ENCODE measurements at places on chromosomes 1 and 21. TPM values are rescaled to one million over a fixed set of nuclear protein-coding genes. Genes with fewer than 3 reads are reported as not detected.
A peak's percentile ranks its signal among the peaks of the same experiment; 100 is the strongest.

DNA sequence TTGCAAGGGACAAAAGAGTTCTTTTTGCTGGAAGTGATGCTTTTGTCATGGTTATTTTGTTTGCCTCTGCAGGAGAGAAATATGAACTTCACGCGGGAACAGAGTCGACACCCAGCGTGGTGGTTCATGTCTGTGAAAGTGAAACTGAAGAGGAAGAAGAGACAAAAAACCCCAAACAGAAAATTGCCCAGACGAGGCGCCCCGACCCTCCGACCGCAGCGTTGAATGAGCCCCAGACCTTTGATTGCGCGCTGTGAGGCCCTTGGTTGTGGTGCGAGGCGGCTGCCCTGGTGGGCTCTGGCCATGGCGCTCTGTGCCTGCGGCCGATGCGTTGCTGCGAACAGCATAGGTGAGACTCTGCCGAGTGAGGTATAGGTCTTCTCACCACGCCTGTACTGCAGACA, 20.9 kb upstream of the NCMAP start:
- DNase-seq = no peak

DNA sequence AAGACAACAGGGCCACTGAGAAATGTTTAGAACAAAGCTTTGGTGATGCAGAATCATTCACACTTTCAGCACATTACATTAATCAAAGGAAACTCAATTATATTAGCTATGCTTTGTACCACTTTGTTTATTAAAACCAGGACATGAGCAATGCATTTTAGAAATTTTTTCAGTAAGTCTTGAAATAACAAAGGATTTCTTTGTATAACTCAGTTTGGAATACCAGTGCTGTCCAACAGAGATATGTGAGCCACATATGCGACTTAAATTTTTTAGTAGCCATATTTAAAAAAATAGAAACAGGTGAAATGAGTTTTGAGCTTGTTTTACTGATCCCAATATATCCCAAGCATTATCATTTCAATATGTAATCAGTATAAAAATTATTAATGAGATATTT, 18.8 kb upstream of the F3 start:
- DNase-seq = no peak

DNA sequence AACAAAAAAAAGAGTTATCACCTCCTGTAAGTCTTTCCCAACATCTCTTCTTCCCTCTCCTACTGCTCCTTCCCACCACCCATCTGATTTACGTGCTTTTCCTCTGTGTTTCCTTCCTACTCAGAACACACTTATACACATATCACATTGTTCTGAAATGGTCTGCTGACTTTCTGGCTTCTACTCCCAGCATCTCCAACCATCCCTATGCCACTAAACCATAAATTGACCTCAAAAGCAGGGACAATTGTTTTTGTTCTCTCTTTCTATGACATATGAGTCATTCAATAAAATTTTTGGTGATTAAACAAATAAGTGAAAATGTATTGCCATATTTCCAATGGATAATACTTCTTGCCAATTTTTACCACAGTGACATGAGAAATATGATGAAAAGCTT, 8.2 kb downstream of the GOLPH3L start:
- DNase-seq = no peak

DNA sequence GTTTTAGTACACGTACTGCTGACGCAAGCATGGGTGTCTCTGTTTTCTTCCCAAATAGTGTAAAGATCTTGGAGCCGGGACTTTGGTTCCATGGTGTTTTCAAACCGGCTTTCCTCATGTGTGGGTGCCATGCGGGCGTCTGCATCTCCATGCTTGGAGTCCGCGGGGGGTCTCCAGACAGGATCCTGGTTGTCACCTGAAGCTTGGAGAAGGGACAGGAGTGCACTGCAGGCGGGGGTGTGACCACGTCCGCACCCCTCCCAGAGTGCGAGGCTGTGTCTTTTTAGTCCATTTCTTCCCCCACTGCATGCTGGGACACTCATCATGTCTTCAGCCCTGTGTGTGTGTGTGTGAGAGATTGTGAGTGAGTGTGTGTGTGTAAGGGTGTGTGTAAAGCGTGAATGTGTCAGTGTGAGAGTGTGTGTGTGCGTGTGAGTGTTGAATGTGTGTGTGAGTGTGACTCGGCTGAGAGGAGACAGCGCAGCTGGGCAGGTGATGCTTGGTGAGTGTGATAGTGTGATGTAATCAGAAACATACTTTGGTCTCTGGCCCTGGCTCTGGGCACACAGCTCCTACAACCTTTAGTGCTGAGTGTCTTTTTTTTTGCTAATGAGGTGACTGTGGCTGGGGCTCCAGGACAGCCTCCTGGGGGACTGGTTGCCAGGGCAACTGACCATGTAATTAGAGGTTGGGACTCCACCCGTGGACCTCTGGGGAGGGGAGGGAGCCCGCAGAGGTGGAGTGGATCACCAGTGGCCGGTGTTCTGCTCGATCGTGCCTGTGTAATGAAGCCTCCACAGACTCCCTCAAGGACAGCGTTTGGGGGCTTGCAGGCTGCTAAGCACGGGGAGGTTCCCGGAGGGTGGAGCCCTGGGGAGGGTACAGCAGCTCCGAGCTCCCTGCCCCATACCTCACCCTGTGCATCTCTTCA, 55.1 kb downstream of the AGPAT3 start:
- DNase-seq = no peak

DNA sequence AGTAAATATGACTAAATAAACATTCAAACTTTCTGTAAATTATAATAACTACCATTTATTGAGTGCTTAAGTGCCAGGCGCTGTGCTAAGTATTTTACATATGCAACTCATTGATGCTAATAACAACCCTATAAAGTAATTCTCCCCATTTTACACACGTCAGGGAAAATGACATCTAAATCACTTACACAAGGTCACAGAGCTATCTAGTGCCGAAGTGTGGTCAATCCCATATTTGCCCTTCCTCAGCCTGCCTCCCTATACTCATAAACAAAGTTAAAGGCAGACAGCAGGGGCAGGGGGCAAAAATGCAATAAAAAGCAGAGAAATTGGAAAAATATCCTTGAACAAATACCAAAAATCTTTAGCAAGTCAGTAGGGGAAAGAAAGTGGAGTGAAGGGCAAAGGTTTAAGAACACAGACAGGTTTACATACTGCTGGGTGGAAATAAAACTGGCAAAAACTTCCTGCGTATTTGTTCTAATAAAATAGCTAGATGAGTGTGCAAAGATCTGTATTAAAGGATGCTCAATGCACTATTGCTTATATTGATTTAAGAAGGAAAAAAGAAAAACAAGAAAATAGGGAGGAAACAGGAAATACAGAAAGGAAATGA, 72.8 kb downstream of the WDR64 start:
- no peak for DNase-seq

- DNase-seq = no peak
Measured at GRCh38 chr1:54567961-54568360, 19.9 kb downstream of the ACOT11 start.

HAPLN2 gene
- total RNA-seq = not detected

GRCh38 chr1:215007880-215008279, 74.7 kb upstream of the KCNK2 start:
- DNase-seq = no peak

- DNase-seq = no peak
Measured at GRCh38 chr1:71753746-71754145, 528.6 kb downstream of the NEGR1 start.

PPOX gene
- 8.9 TPM for total RNA-seq

DNA sequence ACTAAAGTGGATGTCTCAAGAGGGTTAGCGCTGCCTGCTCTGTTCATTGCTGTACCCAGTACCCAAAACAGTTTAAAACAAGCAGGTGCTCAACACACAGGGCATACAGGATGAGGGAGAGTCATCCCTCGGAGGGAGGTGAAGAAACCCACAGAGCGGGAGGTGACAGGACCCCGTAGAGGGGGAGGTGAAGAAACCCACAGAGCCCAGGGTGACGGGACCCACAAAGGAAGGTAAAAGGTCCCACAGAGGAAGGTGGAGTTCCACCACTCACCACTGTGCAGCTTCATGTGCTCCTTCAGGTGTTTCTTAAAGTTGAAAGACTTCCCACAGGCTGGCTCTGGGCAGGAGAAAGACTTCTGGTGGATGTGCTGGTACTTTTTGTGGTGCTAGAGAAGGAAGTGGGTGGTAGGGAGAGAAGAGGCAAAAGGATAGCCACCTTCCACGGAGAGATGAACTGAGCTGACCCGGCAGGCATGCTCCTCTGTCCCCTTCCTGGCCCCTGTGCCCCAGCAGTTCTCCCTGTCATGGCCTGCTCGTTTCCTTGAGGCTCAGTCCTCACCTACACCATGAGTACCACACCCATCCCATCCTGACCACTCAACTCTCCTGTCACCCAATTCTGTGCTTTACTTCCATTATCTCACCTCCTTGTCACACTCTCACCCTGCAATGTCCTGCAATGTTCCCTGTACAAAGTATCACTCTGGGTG, 5.1 kb downstream of the ZNF692 start:
- peak; percentile 32 for DNase-seq

- DNase-seq = no peak
Measured at GRCh38 chr1:212346601-212347000, 61.4 kb downstream of the PPP2R5A start.

RAVER2 gene
- 0.47 TPM for total RNA-seq

DNA sequence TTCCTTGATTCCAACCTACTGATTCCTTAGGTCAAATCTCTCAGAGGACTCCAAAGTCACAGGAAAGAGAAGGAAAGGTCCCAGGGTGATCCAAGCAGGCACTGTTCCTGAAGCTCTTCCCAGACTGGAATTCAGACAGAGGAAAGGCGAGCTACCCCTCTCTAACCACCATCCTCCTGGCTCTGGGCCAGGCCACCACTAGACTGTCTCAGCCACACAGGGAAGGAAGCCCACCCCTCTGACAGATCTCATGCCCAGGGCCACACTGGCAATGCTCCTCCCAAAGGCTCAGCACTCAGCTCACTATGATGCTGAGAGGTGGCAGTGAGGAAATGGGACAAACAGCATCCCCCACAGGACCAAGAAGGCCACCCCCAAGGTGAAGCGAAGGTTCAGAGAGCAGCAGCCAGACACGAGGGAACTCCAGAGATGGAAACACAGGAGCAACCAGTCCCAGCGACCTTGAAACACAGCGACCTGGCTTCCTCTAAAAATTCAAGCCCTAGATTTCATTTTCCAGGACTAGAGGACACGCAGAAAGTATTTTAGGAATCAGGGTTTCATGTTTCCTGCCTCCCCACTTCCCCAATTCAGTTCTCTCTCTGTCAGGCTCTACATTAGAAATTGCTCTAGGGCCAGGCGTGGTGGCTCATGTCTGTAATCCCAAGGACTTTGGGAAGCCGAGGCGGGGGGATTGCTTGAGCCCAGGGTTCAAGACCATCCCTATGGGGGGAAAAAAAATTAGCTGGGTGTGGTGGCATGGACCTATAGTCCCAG, 18.8 kb downstream of the PIK3C2B start:
- DNase-seq = no peak

- no peak for DNase-seq
Measured at GRCh38 chr1:234001817-234002216, 97.3 kb downstream of the SLC35F3 start.

PLA2G2F gene
- total RNA-seq = not detected

UBL4B gene
- not detected for total RNA-seq

SLAMF9 gene
- total RNA-seq = not detected

DNA sequence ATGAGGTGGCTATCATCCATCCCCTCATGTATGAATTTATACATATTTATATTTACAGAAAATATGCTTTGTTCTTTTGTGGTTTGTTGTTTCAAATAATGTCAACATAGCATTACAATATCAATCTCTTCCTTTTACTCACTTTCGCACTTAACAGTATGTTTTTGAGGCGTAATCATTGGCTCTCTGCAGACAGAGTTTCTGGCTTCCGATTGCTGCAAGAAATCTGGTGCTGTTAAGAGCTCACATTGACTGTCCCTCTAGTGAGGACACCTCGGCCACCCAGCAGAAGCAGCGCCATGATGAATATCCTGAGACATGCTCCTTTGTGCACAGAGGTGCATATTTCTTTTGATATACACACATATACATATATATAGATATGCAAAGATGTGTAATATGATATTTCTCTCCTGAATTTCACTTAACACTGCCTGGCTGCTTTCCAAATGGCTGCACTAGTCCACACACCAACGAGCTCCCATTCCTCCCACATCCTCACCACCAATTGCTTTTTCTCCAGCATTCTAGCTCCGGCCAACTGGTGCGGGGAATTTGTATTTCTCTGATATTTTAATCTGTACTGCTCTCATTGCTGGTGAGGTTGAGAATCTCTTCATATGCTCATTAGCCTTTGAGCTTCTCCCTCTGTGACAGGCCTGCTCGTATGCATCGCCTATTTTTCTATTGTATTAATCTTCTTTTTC, 248.4 kb downstream of the SIPA1L2 start:
- DNase-seq = no peak

DNA sequence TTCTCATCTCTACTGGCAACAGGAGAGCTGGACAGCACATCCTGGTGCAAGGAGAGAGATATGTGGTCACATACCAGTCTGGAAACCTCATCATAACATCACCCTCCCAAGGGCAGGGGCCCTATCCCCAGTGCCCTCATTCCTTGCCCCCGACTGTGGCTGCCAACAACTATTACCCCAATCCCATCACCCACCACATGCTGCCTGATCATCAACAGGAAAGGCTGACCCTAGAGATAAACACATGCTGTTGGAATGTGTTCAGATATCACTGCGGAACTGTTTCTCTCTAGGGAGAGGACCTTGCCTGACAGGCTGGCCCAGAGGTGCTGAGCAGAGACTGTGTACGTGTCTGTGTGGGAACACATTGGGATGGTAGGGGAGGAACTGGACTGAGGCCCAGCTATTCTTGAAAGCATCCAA, 4.5 kb upstream of the INKA2 start:
- no peak for DNase-seq

DNA sequence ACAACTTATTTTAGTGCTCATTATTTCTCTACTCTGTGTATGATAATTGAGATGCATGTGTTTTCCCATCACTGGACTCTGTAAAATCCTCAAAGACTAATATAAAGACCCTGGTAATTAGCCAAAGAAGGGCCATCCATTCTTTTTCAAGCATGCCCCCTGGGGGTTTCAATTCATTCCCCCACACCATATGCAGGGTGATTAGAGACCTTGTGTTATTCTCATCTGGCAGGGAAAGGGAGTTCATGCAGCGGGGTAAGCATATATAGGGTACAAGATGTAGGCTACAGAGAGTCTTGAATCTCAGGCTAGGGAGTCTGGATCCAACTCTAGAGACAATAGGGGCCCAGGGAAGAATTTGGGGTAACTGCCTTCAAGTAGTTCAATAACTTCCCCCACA, 166.5 kb downstream of the TNR start:
- DNase-seq = no peak

Data from SJSA1 (cell line).